ENCODE measurements at places on chromosomes 5 and 9.
A peak's percentile ranks its signal among the peaks of the same experiment; 100 is the strongest.

- DNase-seq: no peak
These were observed 122.4 kb upstream of the RAPGEF1 start for GRCh38 chr9:131862261-131862660.

DNA sequence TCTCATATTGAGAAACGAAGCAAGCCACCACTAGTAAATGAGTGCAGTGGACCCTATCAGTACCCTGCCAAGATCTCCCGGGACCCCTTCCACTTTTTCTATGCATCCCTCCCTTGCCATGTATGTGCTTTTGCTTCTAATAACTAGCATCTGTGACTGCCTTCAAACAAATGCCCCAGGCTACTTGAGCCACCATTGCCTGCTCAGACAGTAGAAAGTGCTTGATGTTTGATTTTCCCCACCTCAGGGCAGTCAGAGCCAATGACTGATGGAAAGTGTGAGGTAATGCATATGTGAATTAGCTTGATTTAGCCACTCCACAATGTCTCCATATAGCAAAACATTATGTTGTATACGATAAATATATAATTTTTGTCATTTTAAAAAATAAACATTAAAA is 797.3 kb upstream of the ACO1 start:
- no peak for DNase-seq

DNA sequence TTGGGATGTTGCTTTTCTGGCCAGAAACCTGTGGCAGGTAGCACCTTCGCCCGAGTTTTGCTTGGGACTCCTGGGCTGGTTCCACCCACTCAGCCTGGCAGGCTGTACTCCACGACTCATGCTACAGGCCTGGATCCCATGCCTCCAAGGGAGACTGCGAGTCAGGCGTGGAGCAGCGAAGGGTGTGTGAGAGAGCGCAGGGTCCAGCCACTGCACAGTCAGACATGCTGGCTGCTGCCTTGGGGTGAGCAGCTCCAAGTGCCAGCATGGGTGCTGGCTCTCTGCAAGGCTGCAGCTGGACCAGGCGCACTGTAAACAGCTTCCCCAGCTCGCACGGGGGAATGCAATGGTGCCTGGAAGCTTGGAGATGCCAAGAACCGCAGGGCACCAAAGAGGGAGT is 249.6 kb upstream of the EDIL3 start:
- DNase-seq: no peak

DNA sequence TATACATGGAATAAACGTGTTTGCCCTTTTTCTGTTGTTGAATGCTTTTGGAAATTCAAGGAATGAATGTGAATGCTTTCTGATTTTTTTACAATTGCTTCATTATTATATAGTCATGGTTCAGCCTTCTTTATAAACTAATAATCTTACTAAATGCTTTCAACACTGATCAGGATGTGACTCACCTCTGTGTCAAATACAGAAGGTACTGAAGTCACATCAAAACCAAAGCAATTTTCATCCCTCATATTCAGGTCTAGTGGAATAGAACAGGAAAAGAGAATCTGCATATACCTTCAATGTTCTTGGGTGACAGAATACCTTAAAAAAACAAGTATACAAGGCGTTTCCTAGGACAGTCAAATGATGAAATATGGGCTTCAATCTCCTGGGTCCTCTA is 170.7 kb downstream of the PDE4D start:
- DNase-seq: no peak

DNA sequence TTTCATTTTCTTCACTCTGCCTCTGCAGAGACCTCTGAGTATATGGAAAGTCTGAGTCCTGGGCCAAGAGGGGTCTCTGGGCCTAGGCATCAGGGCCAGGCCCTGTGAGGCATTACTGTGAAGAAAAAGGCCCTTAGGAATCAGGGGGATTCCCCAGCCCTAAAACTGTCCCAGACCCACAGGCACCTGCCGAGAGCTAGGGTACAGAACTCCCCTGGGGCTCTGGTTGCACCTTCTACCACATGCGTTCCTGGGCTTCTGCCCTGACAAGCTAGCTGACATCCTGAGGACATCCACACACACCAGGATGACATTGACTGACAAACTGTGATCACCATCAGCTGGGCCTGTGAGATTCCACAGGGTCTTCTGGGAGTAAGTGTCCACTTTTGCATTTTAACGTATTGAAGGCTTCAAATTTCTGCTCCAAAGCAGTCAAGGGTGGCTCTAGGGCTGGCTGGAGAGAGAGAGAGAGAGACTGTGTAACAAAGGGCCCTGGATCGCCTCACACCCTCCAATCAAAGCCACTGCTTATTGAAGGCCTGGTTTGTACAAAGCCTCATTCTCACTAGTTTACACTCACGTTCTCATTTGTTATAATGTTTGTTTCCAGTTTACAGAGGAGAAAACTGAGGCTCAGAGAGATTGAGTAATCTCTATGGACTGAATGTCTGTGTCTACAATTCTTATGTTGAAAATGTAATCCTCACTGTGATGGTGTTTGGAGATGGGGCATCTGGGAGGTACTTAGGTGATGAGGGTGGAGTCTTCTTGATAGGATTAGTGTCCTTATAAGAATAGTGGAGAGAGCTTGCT is 45.1 kb downstream of the TGFBI start:
- DNase-seq: no peak

GRCh38 chr5:81893961-81894360 is 77.9 kb upstream of the ATG10 start:
- no peak for DNase-seq

GRCh38 chr5:180628827-180629750 is 20.3 kb downstream of the FLT4 start:
- no peak for DNase-seq

- DNase-seq: no peak
These were observed 248.9 kb downstream of the CWC27 start for GRCh38 chr5:65017636-65018035.

DNA sequence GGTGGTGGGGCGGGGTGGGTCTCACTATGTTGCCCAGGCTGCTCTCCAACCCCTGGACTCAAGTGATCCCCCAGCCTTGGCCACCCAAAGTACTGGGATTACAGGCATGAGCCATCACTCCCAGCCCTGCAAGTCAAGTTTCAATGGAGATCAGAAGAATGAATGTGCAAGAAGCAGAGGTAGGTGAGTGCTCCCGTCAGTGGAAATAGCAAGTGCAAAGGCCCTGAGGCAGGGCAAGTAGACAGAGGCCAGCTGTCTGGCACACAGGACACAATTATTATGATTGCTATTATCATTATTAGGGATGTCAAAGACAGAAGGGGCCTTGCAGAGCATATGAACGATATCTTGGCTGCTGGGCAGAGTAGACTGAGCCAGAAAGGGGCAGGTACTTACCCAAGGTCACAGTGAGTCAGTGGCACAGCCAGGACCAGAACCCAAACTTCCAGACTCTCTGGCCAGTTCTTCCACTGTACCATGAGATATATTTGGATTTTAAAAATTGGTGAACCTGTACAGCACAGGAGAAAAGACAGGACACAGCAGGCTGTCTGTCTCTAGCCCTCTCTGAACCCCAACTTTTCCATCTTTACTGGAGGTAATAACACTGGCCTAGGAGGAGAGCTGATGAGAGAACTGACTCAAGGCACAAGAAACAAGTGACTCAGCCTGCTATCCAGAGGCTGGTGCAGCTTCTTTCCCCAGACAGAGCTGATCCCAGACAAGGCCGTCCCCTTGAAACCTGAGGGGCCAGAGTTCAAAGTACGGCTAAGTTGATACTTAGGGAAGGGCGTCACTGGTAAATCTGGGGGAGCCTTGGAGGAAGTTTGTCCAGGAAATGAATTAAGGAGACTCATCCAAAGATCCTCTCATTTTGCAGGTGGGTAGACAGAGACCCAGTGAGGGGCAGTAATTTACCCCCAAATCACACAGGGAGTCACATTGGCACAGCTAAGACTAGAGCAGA is 1.4 kb downstream of the HDHD3 start:
- DNase-seq: no peak

DNA sequence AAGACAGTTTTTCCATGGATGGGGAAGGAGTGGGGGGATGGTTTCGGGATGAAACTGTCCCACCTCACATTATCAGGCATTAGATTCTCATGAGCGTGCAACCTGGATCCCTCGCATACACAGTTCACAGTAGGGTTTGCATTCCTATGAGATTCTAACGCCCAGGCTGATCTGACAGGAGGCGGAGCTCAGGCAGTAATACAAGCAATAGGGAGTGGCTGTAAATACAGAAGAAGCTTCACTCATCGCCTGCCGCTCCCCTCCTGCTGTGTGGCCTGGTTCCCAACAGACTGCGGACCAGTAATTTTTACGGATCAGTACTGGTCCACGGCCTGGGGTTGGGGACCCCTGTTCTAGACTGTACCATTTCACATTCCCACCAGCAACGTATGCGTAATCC is 68.3 kb upstream of the OTULINL start:
- no peak for DNase-seq

DNA sequence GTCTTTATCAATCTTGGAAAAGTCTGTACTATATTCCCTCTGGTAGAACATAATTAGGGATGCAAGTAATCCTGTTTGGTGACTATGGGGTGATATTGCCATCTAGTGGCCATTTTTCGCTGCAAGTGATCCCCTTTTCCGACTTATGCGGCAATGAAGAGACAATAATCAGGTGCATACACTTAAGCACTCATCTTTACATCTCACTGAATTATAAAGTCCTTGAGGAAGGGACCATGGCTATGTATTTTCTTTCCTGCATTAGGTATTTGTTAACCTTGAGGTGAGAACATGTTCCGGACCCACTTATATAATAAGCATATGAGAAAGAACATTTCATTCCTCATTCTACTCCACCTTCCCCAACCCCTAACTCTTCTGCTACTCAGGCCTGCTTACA is 19.6 kb upstream of the LIX1 start:
- peak; percentile 29 for DNase-seq

DNA sequence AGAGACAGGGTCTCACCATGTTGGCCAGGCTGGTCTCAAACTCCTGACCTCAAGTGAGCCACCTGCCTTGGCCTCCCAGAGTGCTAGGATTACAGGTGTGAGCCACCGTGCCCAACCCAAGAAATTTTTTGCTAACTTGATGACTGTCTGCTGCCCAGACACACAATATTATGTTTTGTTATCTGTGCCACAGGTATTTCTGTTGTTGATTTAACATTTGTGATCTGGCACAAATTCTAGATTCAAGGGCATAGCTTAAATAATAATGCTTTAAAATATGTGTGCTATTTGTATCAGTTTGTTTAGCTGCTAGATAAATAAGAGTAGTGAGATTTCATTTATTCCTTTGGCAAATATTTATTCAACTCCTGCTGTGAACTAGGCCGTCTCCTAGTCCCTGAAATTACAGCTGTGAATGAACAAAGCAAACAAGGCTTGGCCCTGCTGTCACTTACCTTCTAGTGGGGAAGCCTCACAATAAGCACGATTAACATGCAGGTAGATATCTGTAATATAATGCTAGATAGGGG is 35.3 kb downstream of the GAPVD1 start:
- DNase-seq: no peak

DNA sequence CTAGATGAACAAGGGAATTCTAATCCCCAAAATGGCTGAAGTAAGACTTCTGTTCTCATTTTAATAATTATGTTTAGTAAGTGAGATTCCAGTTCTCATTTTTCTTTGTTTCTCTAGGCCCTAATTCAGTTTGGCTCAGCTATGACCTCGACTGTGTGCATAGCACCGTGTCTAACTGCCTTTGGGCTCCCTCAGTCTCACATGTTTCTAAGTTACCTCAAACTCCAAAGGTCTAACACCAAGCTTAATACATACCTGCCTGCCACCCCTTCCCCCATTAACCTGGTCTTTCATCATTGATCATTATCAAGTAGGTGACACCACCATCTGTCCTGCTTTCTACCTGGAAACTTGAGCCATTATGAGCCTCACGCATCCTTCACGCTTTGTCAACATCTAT is 273.2 kb downstream of the SAXO1 start:
- DNase-seq: no peak

GRCh38 chr5:81172710-81173109 is 60.4 kb upstream of the CKMT2 start:
- DNase-seq: no peak

GRCh38 chr5:150058480-150059126 is 27.8 kb downstream of the CSF1R start:
- no peak for DNase-seq

- no peak for DNase-seq
These were observed 384.1 kb downstream of the DMRT2 start for GRCh38 chr9:1434052-1434767.

DNA sequence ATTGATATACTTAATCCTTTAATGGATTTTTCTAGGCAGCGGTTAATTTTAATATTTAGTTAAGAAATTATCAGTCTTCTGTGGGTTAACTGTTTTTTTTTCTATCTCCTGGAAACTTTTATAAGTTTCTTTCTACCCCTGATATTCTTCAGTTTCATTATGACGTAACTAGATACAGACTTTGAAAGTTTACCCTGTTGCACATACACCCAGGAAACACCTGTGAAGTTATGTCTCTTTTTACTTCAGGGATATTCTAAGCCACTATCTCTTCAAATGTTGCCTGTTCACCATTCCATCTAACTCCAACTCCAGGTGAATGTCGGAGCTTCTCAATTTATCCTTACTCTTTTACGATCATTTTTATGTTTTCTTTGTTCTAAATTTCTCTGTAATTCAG is 329.0 kb downstream of the ICE1 start:
- no peak for DNase-seq

- no peak for DNase-seq
These were observed 58.4 kb downstream of the ARHGEF37 start for GRCh38 chr5:149639737-149640136.

DNA sequence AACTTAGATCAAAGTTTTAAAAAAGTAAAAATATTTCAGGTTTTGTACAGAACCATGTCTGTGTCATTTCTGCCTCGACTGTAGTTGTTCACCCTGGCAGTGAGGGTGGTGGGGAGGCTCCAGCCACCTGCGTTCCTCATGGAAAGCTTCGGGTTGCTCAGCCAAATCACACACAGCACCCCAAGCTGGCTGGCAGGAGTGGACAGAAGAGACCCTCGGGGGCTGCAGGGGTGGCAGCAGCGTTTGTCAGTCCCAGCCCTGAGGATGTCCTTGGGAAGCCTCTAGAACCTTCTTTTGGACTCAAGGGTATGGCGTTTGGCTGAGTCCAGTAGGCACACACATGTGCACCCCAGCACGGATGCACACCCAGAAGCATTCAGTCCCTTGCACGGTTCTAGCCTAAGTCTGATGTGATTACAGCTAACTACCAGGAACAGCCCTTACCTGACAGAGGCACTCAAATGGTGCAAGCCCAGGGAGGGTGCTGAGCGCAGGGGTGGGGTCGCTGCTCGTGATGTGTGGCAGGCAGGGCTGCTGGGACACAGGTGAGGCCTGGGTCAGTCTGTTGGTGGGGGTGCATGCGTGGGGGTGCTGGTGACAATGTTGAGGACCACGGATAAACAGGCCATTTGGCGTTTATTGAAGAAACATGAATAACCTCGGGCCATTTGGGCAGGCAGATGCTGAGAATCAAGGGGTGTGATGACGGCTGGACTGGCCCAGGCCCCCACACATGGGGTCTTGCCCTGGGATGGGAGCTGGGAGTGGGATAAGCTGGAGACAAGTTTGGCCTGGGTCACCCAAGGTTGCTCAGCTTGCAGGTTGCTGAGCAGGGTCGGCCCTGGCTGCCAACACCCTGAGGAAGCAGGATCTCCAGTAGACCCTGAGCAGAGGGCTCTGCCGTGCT is 103.4 kb downstream of the PHF2 start:
- no peak for DNase-seq

All from activated T-cell treated with anti-CD3 and anti-CD28 coated beads for 24 hours (primary cell).